ENCODE measurements at places on chromosomes 3 and 15.

GRCh38 chr3:143536817-143537535, 311.3 kb downstream of the SLC9A9 start:
- DNase-seq: peak; percentile 1

DNA sequence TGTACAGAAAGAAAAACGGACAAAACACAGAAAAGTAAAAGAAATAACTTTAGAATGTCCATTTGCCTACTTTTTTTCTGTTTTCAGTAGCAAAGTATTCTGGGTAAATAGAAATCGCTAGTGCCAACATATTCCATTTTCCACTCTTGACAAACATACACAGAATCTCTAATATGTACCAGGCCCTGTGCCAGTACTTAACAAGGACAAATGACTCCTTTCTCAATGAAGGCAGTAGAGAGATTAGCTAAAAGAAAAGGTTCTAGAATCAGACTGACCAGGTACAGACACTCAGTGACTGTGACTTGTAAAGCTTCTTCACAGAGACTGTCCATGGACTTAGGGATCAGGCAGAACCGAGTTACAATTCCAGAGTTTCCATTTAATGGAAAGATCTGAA, 165.8 kb upstream of the STAC start:
- DNase-seq: no peak

DNA sequence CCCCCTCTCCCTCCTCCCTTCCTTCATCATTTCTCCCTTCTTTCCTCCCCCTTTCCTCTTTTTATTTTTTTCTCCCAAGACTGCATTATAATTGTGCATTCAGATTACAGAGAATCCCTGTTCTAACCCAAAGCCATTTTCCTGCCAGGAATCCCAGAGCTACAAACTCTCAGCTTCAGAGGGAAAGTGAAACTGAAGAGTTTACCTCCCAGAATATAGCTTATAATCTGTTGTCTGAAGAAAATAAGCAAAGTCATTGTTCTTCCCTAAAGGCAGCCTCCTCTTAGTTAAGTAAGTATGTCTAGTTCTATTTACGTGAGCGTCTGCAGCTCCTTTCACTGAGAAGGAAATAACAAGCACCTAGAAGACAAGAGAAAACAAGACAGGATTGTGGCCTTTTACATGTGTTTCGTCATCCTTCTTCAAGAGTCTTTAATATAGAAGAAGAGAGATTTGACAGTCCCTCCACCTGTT, 97.2 kb downstream of the CHST2 start:
- no peak for DNase-seq

- DNase-seq: no peak
Observed at GRCh38 chr3:46725621-46726314, 8.1 kb upstream of the PRSS50 start.

DNA sequence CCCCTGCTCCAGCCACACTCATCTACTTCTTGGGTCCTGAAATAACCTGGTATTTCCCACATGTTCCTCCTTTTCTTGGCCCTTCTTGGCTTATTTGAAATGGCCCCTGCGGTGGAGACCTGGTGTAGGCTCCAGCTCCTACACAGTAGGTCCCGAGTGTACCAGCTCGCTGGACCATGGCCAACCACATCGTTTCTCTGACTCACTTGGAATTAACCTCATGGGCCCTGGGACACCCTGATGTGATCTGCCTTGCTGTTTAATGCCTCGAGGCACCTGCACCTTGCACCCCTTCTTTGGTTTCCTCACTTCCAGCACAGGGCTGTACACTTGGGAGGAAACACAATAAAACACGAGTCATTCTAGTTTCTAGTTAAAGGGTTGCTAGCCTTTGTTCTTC, 60.3 kb downstream of the FEM1B start:
- DNase-seq: no peak

DNA sequence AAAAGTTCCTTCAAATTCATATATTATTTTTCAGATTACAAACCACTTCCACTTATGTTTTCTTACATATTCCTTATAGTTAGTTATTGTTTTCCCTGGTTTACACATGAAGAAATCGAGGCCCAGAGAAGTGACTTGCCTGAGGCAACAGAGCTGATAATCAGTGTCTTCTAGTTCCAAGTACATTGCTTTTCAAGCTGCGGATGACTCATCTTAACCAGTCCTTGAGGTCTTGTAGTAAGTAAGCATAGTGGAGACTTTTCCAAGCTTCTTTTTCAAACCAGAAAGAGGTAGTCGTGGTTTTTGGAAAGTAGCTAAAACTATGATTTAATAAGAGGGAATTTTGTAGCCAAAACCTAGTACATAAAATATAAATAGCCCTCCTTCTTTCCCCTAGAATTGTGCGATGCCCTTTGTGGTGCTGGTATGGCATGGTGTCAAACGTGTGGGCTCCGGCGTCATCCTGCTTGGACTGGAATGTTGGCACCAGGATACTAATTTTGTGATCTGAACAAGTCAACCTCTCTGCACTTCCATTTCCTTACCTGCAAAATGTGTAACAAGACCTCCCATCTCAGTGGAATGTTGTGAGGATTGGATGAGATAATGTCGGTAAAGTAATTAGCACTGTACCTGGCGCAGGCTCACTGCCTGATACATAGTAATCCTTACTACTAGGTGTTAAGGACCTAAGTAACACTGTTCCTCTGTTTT, 19.0 kb upstream of the DLG1 start:
- DNase-seq: no peak

DNA sequence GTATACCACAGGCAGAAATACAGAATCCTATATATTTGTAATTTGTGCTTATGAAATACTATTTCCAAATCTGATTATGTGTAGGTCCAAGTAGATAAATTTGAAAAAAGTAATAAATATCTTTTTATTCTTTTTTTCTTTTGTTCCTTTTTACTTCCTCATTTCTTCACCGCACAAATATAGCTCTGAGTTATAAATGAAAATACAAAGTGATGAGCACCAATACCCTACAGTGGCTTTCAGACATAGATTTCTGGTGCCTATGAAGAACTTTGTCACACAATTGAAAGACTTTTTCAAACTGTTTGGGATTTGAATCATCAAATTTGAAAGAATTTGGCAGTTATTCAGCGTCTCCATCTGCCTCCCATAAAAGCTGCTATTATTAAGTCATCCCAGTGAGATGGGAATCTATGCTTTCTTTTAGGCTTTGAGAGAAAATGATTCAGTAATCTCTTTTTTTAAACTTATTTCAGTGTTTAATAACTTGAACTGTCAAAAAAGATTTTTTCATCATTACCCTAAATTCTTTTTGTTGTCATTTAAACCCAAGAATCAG, 363.6 kb upstream of the GOLIM4 start:
- DNase-seq: no peak

DNA sequence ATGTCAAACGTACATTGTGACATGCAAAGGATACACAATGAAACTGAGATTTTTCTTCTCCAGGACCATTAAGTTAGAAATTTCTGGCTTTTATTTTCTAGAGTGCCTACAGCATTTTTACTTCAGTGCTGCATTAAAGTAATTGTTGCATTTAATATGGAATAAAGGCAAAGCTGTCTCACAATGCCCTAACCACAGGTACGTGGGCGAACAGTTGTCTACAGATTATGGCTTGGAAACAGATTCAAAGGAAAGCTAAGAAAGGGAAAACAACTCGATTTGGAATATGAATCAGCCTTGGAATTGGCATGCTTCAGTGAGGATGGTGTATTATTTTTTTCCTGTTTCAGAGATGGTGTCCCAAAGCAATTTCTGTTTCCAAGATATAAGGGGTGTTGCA, 79.1 kb upstream of the TUSC7 start:
- no peak for DNase-seq

DNA sequence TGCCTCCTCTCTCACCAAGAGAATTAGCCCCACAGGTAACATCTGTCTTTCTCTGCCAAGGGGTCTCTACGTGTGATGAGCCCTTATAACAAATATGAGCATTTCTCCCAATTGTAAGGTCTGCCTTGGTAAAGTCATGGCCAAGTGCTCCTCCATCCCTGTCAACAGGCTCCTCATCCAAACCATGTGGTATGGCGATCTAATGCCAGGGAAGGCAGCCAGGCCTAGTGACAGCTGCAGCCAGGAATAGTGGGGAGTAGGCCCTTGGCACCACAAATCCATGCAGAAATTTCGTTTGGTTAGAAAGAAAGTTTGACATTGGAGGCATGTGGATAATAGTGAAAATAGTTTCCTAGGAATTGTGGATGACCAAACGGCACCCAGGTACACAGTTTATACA, 4.7 kb upstream of the LRTM1 start:
- no peak for DNase-seq

- DNase-seq: peak; percentile 25
Observed at GRCh38 chr15:55789066-55789660, 46.2 kb upstream of the PRTG start.

DNA sequence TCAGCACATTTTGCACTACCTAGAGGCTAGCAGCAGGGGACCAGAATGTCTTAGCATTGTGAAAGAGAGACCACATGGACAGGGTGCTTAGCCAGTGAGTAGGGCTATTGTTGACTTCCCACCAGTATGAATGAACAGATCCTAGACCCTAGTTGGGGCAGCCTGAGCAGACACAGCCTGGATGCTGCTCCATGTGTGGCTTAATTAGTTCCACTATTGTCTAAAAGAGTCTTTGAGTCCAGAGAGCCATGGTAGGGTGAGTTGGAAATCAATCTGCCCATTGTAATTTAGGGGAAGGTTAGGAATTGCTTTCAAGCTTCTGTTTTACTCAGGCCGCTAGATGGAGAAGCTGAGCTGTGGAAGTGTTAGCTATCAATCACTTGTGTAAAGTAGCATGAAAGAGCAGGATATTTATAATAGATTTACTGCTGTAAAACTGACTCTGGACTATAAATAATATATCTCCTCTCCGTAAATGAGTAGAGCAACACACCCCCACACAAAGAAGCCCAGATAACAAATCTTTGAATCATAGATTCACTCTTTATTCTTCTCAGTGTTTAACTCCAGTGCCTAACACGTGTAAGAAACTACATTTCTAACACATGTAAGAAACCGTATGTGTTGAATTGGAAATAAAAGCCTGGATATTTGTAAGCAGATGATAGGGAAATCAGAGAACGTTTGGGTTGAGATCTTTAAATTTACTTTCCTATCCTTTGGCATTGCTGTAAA, 4.1 kb upstream of the GCSAM start:
- DNase-seq: no peak

DNA sequence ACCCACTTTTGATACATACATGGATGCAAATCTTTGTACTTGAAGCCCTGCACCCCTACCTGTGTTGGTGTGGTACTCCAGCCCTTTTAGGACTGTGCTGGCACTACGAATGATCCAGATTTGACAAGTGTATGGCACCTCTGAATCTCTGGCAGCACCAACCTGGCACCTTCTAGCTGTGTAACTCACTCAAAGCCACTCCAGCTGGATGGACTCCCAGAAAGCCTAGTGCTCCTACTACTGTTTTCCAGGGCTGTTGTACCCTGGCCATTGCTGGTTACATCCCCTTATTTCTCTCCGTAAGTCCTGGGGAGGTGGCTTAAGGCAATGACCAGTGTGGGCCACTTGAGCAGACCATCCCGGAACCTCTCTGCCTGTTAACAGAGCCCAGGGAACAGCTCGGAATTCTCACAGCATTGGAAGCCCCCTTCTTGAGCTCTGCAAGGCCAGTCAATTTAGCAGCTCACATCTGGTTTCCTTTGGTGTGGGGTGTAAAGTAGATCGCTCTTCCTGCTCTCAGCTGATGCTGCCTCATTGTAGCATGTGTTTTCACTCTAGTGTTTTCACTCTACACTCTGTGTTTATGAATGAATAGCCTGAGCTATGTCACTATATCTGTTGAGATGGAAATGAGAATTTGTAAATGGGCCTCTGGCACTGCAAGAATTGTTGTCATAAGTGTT, 12.2 kb downstream of the CALML4 start:
- no peak for DNase-seq

DNA sequence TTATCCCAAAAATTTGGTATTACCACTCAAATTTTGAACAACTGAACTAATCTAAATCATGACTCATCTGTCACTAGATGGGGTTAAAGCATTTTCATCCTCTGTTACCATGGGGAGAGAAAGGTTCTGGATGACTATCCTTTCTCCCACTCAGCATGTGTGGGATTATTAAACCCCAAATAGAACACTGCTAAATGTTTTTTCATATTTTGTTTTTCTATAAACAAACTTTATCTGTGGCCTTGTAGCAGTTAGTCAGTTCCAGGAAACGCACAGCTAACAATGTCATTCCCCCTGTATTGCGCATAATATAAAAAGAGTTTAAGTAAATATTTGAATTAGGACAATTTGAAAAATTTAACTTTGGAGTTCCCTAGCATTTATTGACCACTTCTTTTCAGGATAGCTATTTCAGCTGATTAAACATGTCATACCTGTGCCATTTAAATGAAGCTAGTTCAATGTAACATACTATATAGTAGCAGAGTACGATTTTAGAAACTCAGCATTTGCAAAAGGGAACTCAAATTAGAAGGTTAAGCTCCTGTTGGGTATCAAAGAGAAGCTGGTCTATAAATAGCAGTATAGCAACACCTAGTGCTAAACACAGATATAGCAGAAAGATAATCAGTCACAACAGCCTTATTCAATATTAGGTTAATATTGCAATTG, 9.2 kb upstream of the TMEM212 start:
- no peak for DNase-seq

DNA sequence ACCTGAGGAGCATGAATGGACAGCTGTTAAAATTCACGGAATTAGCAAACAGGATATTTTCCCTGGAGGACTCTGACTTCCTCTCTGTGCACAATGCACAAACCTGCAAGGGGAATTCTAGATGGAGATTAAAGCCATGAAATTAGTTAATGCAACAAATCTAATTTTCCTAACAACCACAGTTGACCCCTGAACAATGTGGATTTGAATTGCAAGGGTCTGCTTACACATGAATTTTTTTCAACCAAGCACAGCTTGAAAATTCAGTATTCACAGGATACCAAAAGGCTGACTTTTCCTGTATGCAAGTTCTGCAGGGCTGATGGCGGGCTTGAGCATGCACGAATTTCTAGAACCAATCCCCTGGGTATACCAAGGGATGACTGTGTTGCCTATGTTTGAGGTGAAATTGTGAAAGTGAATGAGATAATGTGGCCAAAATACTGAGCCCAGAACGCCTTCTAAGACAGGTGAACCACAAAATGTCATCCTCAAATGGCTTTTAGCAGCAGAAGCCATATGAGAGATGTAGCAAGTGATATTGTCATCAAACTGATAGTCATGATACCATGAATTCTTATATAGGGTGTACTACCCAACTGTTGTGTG, 52.5 kb downstream of the COL8A1 start:
- no peak for DNase-seq

GRCh38 chr3:159273608-159274007, 471.8 kb downstream of the MFSD1 start:
- no peak for DNase-seq

- no peak for DNase-seq
Observed at GRCh38 chr3:150362515-150363302, 45.4 kb upstream of the TSC22D2 start.

GRCh38 chr3:78116874-78117273, 1077.0 kb downstream of the ROBO2 start:
- no peak for DNase-seq

DNA sequence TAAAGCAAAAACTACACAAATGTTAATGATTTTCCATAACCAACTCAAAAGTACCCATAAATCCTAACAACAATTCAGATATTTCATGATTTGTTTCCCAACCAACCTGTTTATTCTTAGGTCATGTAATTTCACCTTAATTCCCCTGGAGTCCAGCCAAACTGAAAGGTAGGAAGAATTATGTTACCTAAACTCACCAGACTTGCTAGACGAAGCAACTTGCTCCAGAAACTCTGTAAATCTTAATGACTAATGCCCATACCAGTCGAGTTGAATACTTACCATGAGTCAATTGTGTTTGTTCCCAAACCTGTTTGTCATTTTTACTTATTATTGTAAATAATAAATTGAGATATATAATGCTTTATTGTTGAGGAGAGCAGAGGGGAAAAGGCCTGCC, 1030.0 kb downstream of the TBL1XR1 start:
- DNase-seq: no peak

GRCh38 chr3:131283862-131284261, 97.7 kb upstream of the NUDT16 start:
- DNase-seq: no peak
